Right cardiac atrium (tissue), 5 donors: ENCODE measurements at places on chromosomes 1 and 21. TPM values are rescaled to one million over a fixed set of nuclear protein-coding genes. Genes with fewer than 3 reads are reported as not detected.

DNA sequence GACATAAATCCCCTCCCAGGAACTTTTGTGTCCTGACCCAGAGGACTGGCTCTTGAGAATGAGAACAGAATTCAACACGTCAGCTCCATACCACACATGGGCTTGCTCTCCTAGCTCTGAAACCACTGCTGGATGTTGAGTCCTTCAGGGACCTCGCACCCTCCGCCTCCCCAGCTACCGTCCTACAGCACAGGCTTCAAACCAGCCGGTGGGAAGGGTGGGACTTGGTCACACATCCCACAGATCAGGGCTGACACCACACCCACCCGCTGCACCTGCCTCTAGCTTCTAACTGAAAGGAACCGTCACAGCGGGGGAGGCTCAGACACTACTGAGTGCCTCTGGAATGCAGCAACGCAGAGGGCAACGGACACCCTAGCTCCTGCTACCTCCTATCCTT lies 24.0 kb downstream of the MRAP start:
- DNase-seq, result no peak

- no peak for DNase-seq
These were observed 3.9 kb downstream of the SELENBP1 start for GRCh38 chr1:151368393-151369301.

DNA sequence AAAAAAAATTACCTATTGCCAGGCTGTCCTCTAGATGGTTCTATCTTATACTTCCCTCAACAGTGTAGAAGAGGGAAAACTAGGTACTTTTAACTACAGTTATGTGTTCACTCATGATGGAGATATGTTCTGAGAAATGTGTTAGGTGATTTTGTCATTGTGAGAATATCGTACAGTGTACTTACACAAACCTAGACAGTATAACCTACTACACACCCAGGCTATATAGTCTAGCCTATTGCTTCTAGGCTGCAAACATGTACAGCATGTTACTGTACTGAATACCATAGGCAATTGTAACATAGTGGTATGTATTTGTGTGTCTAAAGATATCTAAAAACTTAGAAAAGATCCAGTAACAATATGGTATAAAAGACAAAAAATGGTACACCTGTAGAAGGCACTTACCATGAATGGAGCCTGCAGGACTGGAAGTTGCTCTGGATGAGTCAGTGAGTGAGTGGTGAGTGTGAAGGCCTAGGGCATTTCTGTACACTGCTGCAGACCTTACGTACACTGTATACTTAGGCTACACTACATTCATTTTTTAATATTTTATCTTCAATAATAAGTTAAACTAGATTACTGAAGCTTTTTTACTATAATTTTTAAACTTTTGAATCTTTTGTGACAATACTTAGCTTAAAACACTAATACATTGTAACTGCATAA lies 13.2 kb downstream of the MGST3 start:
- no peak for DNase-seq

DNA sequence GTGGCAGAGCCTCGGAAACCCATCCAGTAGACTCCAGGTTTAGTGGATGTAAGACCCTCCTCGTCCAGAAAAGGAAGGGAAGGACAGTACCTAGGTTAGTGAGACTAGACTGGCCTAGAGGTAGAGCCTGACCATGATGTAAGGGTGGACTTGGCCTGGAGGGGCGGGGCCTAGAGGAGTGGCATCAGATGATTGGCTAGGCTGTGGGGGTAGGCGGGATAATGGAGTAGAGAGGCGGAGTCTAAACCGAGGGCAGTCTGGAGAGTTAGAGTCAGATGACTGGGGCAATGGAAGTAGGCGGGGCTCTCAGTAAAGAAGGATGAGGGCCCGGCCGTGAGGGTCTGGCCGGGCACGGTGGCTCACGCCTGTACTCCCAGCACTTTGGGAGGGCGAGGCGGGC lies 70.1 kb downstream of the EPHB2 start:
- no peak for DNase-seq

The AGMAT gene
- total RNA-seq, result not detected

The LHX8 gene
- not detected for total RNA-seq

The NME7 gene
- 9.2 TPM for total RNA-seq
